NCI-H1694 treated with DMSO at 0.1 percent for 48 hours (cell line): ENCODE measurements at places on chromosomes 12 and 14.

DNA sequence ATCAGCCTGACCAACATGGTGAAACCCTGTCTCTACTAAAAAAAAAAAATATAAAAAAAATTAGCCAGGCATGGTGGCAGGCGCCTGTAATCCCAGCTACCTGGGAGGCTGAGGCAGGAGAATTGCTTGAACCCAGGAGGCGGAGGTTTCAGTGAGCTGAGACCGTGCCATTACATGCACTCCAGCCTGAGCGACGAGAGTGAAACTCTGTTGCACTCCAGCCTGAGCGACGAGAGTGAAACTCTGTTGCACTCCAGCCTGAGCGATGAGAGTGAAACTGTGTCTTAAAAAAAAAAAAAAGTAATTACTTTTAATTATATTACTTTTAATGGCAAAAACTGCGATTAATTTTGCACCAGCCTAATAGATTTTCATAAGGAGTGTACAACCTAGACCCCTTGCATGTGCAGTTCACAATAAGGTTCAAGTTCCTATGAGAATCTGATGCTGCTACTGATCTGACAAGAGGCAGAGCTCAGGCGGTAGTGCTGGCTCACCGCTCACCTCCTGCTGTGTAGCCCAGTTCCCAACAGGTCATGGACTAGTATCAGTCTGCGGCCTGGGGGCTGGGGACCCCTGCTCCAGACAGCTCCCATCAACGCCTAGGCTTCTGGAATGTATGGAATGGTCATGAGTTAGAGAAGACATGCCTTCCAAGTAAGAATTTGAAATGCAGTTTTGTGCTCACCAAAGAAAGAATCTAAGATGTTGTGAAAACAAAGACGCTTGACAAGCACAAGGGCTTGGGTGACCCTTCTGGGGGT lies 10.1 kb downstream of the LTB4R start:
- DNase-seq, result no peak

GRCh38 chr14:22560662-22561365 lies 28.2 kb downstream of the DAD1 start:
- no peak for DNase-seq

DNA sequence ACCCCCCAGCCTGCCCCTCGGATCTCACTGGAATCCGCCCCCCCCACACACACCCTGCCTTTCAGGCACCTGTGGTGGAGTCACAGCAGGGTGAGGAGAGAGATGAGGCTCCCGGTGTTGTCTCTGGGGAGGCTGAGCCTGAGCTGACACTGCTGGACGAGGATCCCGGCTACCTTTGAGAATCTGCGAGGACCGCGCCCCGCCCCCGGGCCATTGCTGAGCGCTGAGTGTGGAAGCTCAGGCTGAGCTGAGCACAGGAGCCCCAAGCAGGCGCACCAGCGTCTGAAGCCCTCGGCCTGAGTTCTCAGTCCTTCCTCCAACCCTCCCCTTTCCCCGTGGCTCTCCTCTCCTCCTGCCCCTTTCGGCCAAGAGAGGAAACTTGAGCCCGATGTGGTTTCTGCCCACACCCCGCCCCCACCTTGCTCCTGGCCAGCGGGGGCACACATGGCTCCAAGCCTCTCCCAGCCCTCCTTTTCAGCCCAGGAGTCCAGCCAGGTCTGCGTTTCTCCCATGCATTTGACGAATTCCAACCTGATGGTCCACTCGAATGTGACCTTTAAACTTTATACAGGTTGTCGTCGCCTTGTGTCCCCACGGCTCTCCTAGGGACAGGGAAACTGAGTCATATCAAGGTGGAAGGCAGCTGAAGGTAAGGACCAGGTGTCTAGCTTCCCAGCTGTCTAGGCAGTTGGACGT lies at the start of gene NFE2:
Gene NFE2, minus strand, starts transcription at position 284 of the 696 bp plus-strand sequence. CDS start 5,767 bp downstream, outside the sequence.
- no peak for DNase-seq

DNA sequence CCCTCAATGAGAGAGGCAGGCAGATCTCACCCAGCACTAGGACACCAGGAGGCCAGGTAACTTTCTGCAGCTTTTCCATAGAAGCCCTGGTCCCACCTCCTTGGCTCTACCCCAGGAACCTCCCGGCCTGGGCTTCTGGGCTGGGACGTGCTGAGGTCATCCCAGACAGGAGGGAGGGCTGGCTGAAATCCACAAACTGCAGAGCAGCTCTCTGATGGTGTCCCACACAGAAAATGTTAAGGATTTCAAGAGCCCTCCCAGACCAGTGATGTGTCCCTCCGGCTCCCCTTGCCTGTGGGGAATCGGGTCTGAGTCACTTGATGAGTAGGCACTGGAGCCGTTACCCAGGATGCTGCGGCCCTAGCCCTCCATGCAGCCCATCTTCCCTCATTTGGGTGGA lies 124.1 kb downstream of the ESRRB start:
- peak; percentile 30 for DNase-seq

GRCh38 chr12:599756-600155 lies 63.5 kb downstream of the NINJ2 start:
- no peak for DNase-seq

DNA sequence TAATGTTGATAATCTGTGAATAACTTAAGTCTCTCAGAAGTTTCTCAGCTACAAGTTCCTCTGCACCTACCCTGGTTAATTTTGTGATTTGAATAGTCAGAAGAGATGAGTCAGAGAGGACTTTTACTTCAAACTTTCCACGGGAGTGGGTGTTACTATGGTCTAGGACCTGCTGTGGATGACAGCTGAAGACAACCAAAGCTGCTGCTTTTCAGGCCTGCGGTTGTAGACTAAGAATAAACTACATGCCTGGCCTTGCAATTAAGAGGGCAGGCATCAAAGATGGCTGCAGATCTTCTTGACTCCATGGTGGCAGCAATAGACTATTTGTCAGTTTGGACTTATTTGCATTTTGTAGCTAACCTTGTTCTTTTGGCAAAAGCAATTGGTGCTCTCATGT lies 227.1 kb upstream of the KRR1 start:
- DNase-seq, result no peak

DNA sequence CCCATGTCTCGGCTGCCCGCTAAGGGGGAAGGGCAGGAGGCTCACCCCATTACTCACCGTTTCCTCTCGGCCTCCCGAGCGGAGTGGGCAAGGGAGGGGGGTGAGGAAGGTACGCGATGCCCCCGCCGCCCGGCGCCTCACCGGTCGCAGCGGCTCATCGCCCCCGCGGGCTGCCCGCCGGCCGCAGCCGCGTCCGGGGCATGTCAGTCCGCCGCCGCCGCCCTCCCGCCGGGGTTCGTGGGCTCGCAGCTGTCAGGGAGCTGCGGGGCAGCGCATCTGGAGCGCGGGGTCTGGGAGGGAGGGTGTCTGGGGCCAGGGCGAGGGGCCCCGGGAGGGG lies 461 bp downstream of the SLC8A3 start:
- no peak for DNase-seq

DNA sequence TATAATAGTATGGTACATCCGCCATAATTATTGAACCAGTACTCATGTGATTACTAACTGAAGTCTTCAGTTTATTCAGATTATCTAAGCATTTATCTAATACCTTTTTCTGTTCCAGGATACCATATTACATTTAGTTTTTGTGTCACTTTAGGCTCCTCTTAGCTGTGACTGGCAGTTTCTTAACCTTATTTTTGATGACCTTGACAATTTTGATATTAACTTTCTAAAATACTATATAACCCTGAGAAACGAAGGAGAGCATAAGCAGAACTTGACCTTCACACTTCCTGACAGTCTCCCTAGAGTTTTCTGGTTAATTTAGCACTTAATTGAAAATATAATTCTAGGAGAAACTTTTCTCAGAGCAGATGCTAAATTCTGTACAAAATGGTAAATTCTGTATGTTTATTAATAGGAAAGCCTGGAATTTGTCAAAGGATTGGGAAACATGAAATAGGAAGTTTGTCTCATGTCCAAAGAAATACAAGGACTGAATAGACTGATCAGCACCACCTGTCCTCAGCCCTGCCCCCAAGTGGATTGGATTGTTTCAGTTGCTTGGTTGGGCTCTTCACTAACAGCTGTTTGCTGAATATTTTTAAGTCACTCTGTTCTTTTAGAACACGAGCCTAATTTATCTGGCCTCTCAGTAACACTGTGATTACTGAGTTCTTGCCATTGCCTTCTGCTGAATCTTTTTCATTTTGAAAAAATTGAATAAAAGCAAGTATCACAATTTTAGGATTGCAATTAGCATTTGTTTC lies 6.0 kb downstream of the BICDL1 start:
- DNase-seq, result no peak

DNA sequence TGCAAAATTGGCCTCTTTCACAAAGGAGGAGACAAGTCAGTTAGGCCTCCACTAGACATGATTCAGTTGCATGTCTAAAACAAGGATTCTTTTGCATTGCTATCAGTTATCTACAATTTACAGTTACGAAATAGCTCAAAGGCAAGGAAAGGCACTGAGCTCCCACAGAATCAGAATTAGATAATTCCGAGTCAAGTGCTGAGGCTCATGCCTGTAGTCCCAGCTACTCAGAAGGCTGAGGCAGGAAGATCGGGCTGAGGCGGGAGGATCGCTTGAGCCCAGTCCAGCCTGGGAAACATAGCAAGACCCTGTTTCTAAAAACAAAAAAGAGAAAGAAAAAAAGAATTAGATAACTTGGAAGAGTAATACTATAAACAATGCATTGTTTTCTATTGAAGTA lies 12.3 kb upstream of the RTRAF start:
- DNase-seq, result no peak

DNA sequence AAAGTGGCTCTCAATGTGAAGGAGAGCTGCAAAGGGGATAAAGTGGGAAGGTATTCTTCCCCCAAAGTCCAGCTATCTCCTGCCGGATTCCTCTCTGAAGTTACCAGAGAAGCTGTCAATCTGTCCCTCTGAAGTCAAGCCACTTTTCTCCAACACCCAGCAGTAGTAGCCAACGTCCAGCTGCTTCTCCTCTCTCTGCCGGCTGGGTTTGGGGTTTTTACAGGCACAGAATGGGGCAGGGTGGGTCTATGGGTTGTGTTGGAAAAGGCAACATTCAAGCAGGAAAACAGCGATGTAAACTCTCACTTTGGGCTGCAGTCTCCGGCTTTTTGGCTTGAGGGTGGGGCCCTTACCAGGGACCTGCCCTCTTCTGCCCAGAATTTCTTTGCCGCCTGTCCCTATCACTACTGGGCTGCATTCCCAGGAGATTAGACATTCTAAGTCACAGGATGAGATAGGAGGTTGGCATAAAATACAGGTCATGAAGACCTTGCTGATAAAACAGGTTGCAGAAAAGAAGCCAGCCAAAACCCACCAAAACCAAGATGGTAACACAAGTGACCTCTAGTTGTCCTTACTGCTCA lies 16.3 kb downstream of the CAPZA3 start:
- no peak for DNase-seq

- DNase-seq, result peak; percentile 59
Observed at GRCh38 chr14:34322940-34323418, 139.1 kb downstream of the SPTSSA start.

- DNase-seq, result no peak
Observed at GRCh38 chr12:100258127-100258526, 8.8 kb downstream of the DEPDC4 start.

DNA sequence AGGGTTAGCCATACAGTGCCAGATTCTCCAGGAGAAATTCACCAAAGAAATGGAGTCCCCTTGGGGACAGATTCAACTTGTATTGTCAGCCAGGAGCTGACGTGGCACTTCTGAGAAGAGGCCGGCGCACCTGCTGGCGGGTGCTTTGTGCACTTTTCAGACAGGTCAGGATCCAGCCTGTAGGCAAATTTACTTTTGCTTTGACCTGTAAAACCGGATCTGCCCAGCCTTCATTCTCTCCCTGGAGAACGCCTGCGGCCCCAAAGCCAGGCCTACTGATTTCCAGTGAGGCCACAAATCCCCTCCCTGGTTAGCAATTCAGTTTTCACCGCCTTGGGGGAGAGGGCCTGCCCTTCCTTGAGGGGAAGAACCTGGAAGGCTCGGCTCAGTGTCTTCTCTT lies 17.4 kb downstream of the P2RX4 start:
- DNase-seq, result no peak
